Hypothalamus (tissue), 51 donors: ENCODE measurements at places on chromosomes 7 and 10.

DNA sequence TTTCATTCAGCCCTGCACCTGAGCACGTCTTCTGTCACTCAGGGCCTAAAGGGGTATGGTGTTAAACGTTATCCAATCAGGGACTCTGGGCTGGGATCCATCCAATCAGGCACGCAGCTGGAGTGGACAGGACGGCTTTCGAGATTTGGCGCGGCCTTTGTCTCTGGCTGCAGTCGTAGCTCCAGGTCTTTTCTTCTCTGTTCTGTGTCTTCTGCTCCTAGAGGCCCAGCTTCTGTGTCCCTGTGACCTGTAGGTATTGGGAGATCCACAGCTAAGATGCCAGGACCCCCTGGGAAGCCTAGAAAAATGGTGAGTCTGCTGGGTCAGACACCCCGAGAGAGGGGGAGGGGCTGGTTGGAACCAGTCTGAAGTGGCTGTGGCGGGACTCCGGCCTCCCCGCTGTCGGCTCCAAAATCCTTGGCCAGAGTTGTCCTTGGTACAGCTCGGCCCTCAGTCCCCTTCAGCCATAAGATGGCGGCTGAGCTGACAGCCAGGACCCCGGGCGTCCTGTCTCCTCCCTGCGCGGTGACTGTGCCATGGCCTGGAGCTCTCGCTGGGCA lies 11.7 kb upstream of the ZNF680 start:
- DNase-seq: peak; percentile 51

DNA sequence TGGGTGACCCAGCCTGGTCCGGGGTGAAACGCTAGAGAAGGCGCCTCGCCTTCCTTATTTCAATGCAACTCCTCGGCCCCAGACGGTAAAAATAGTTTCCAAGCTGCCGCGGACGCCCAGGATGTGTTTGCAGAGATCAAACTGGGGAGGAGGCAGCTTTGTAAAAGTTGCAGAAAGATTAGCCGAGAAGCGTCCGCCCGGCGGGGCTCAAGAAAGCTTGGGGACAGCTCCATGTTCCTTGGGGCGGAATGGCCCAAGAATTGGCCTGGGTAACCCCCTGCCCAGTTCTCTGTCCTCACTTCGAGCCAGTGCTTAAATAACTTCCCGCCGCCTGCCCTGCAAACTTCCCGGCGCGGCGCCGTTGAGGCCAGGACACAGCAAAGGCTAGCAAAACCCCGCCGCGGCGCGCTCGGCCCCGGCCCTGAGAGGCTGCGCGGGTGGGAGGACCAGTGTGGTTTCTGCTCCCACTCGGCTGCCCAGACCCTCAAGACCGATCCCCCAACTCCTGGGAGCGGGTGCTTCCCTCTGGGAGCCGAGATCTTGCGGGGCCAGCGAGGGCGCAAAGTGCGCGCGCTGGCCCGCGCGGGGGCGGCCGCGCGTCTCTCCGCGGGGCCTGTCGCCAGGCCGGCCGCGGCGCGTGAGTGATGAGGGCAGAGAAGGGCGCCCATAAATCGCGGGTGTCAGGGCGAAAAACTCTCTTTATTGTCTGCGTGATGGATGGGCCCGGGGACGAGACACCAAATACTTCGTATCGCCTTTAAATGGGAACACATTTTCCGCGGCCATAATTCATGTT lies 6.3 kb upstream of the ZNF503 start:
- DNase-seq: no peak

DNA sequence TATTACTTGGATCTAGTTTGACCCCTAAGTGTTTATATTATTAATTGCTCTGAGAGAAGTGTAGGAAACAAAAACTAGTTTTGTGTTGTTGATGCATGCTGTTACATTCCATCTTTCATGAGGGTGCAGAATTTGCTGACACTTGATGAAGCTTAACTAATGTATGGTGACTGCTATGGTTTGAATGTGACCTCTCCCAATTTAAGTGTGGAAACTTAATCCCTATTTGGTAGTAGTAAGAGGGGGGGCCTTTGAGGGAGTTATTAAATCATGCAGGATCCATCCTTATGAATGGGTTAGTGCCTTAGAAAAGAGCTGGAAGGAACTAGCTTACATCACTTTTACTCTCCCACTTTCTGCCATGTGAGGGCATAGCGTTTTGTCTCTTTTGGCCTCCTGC lies 142.5 kb downstream of the PCLO start:
- DNase-seq: no peak

GRCh38 chr10:14240253-14241189 lies 90.2 kb downstream of the FRMD4A start:
- peak; percentile 6 for DNase-seq

- no peak for DNase-seq
Measured at GRCh38 chr7:13770305-13770704, 219.2 kb downstream of the ETV1 start.

- no peak for DNase-seq
Measured at GRCh38 chr7:123440101-123440548, 94.3 kb downstream of the IQUB start.
